Pancreas (tissue), 10 donors: ENCODE measurements at places on chromosomes 2 and 18.

DNA sequence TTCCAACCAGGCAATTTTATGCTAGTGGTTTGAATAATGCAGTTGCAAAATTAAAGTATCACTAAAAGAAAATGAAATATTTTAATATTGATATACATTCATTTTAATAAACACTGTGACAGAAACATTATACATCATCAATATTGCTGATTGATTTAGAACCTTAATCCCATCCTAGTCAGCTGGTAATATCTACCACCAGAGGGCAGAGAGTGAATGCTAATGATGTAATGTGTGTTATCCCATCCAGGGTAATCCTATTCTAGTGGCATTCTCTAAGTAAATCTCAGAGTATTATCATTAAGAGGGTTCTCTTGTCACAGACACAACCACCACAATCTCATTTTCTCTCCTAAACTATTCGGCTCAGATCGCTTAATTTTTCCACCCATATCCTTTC is 477.4 kb downstream of the CPS1 start:
- DNase-seq: no peak

DNA sequence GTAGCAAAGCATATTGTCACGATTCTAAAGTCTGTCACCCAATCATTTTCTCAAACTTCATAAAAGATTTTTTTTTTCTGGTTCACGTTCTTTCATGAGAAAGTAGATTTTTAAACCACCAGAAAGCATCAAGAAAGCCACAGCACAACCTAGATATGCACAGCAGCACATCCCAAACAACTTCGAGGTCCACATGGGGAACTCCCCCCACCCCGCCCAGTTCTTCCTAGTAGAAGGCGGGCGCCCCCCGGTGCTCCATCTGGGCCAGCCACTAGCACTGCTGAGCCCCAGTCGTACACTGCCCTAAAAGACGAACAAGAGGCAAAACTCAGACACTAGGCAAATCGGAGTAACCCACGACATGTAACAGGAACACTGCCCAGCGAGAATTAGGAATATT is 15.5 kb downstream of the HDLBP start:
- DNase-seq: no peak

DNA sequence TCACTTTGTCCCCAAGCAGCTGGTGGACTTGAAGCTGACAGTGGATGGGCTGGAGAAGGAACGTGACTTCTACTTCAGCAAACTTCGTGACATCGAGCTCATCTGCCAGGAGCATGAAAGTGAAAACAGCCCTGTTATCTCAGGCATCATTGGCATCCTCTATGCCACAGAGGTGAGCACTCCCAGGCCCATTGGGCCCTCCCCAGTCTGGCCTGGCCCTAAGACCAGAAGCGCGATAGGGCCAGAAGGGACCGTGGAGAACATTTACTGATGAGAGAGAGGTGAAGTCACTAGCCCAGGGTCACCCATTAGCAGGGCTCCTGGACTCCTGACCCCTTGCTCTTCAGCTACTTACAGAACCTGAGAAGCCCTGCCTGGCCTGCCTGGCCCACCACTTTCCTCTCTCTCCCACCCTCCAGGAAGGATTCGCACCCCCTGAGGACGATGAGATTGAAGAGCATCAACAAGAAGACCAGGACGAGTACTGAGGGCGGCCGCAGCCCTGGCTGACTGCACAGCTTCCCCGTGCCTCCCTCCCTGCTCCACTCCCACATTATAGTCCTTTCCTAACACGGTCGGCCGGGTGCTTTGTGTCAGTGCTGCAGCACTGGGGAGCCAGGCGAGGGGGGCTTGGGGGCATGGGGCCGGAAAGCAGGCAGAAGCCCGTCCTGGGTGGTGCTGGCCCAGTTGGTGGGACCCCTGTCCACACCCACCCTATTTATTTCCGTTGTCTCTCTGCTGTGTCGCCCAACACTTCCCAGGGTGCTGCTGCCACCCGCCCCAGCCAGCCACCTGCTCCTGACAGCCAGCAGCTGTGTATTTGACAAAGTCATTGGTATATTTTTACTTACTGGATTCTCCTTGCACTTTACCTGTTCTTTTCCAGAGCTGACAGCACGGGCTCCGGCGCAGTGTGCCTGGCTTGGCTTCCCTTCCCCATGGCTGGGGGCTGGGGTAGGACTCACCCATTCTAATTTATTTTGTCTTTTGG is 6.6 kb upstream of the TMEM214 start:
- no peak for DNase-seq

DNA sequence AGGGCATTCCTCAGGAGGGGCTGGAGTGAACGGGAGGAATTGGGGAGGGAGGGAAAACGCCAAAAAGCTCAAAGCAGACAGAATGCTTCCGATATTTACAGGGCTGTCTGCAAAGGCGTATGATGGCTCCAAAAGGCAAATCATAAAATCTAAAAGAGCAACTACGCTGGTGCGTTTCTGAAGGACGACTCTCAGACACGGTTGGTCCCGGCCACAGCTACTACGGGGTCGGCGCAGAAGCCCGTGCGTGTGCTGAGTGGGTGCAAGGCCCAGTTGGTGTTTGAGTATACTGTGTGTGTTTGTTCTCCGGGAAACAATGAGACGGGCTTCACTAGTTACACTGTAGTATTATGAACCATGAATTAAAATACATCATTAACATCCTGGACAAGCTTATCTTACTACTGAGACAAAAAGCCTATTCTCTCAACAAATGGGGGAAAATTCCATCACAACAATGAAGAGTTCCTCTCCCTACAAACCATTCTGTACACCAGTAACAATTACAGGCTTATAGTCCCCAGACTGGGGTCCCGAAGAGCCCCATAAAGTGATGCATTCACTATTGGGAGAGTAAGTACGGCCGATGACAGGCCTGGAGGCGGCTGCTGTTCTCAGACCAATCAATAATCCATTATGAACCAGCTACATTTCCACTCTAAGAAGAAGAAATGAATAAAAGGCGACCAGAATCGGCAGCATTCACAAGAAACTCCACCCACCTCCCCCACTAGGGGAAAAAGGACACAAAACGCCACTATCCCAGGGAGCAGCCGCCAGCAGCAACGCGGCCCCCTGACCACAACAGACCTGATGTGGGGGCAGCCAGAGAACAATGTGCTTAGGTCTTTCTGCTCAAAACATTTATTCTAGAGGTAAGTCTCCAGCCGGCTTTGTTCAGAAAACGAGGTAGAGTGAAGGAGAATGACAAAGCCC is 43.4 kb downstream of the ZNF516 start:
- DNase-seq: no peak

GRCh38 chr2:9423922-9424272 is 443 bp downstream of the CPSF3 start:
- DNase-seq: no peak
